ENCODE measurements at places on chromosomes 3 and 15.

- no peak for DNase-seq
Observed at GRCh38 chr3:126456211-126456610, 19.5 kb downstream of the ZXDC start.

GRCh38 chr15:86744198-86744780, 664.6 kb downstream of the AGBL1 start:
- DNase-seq, result no peak

DNA sequence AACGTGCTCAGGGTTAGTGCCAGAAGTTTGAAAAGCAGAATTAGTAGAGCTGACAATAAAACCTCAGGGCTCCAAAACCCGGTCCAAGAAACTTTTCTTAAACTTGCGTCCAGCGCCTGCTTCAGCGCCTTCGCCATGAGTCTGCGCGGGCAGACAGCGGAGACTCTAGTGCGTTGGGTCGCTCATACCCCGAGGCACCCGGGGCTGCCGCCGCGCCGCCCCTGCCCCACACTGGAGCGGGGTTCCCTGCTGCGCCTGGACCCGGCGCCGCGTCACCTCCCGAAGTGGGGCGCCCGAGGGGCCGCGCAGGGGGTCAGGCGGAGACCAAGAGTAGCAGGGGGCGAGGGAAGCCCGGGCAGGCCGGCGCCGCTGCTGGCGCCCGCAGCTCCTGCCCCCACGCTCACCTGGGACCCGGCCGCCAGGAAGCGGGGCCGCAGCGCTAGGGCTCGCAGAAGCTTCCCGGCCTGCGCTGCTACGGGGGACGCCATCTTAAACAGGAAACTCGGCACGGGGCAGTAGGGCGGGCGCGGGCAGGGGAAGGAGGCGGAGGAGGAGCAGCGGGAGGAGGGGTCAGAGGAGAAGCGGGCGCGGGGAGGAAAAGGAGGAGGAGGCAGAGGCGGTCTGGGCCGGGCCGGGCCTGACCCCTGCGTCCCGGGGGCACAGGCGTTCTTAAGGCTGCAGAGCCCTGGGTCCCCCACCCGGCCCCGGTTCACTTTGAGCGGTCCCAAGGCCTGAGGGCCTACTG, at the start of gene SUCLG2:
Gene SUCLG2 (minus strand): TSS at position 514 of the 745 bp plus-strand sequence. CDS start 26 bp downstream, at position 488.
- peak; percentile 95 for DNase-seq

DNA sequence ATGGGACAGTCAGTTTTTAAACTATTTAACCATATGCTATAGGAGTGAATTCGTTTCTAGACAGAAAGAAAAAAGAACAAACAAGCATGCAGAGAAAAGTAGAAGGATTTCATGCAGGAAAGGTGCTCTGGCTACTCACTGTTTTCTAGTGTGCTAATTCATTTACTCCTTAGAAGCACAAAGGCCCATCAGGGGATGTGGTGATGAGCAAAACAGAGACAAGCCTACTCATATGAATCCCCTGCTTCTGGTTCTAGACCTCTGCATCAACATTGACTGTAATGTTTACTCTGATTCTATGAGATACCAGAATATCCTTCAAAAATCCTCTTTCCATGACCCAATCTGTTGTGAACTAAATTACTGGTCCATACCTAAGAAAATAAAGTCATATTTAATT, 801.9 kb downstream of the PLOD2 start:
- DNase-seq, result no peak

GRCh38 chr15:101169495-101170071, 82.3 kb downstream of the CHSY1 start:
- no peak for DNase-seq

GRCh38 chr3:8420612-8421011, 81.0 kb upstream of the LMCD1 start:
- DNase-seq, result no peak

GRCh38 chr3:170865209-170866094, 4.5 kb downstream of the RPL22L1 start:
- DNase-seq, result no peak

DNA sequence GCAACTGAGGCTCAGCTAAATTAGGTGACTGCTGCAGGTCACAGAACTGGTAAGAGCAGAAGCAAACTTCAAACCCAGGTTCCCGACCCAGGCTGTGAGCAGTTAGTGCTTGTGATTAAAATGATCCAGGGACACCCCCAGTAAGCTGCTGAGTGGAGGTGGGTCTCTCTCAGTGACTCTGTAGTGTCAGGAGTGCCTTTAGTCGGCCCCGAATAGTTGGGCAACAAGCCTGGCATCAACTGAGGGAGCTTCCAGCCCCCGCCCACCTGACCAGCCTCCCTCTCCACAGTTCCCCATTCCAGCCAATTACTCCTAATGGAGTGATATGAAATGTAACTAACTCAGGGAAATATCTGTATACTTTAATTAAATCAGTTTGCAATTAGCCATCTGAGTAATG, 168.0 kb upstream of the SMAD3 start:
- no peak for DNase-seq

DNA sequence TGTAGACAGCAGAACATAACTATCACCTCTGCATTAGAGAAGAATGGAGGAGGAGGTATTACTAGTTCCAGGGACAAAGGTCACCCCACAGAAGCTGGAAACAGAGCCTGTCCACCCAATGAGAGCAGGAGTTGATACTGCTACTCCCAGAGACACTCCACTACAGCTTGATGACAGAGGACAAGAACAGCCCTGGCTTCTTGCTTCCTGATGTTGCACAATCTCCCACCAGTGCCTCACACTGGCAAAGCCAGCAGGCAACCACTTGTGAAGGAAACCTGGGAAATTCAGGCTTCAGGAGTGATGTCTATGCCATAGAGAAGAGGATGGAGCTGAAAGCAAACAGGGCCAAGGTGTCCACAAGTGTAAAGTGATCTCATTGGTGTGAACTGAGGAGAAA, 78.0 kb upstream of the POU1F1 start:
- peak; percentile 40 for DNase-seq

DNA sequence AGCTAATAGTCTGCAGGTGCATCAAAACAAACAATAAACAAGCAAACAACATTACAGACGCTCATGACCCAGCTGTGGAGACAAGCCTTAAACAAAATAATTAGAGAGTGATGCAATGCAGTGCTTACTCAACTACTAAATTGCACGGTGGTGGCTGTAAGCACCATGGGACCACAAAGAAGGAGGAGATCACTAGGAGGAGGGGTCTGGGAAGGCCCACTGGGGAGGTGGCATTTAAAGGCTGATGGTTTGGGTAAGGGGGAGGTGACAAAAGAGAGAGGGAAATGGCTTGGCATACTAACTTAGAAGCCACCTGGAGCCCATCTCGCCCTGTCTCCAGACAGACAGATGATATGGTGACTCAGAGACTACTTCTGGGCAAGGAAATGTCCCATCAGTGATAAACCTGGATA, 516.7 kb downstream of the FOXP1 start:
- no peak for DNase-seq

- DNase-seq, result peak; percentile 12
Observed at GRCh38 chr3:140276703-140277102, 341.7 kb downstream of the CLSTN2 start.

DNA sequence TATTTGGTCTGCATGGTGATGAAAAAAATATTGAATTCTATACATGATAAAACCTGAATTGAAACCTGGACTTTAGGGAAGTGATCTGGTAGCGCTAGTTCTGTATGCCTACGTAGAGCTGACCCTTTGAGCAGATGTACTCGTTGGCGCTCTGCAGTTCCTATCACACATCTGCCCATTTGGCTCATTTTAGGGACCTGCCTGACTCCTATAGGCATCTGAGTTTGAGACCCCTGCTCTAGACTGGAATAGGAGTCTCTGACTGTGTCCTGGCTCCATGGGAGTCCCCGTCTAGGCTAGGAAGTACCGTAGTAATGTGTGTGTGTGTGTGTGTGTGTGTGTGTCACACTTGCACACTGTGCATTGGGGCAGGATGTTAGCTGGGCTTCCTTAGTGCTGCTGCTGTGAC, 21.2 kb downstream of the STARD5 start:
- DNase-seq, result no peak

GRCh38 chr3:106821801-106822200, 555.4 kb upstream of the CCDC54 start:
- DNase-seq, result no peak

DNA sequence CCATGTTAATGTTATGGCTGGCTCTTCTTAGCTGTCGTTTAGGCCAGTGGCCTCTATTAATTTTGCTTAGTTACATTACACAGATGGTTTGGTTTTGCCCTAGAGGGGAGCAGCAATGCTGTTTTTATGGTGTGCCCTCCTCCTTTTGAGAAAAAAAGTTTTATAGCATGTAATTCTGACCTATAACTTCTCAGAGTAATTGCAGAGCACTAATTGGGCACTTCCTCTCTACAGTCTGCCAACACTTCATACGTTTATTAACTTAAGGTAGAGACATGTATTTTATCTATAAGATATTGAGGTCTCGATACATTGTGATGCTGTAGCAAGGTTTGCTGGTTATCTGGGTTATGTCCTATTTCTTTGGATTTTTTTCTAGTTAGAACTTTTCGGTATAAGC, 12.2 kb downstream of the SLC25A26 start:
- DNase-seq, result no peak

DNA sequence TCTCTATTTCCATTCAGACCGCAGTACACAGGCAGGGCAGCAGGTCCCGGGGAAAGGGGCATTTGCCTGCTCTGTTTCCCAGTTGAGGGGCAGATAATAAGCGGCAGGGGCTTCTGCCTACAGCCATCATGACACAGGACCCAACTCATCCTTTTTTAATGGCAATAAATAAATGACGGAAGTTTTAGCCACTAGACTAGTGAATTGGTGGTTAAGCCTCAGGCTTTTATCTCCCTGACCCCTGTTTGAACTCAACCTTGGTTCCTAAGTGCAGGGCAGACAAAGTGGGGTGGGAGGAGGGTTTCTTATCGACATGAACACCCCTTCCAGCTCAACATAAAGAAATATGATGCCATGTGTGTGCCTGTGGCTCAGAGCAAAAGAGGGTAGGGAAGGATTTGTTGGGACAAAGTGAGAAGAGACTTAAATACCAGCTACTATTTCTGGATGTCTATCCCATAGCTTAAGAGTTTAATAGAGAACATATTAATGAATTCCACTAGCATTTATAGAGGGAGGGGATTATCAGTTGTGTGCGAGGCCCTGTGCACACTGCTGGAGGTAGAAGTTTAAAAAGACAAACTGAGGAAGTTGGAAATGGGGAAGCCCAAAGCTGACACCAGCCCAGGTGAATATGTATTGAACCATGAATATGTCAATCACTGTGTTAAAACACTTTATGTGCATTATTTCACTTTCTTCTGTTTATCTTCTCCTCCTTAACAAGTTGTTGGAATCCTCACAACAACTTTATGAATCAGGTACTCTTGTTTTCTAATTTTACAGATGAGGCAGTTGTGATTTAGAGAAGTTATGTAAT, 939.4 kb downstream of the MCTP2 start:
- DNase-seq, result no peak

- DNase-seq, result no peak
Observed at GRCh38 chr3:184637705-184638104, 74.2 kb downstream of the MAGEF1 start.

DNA sequence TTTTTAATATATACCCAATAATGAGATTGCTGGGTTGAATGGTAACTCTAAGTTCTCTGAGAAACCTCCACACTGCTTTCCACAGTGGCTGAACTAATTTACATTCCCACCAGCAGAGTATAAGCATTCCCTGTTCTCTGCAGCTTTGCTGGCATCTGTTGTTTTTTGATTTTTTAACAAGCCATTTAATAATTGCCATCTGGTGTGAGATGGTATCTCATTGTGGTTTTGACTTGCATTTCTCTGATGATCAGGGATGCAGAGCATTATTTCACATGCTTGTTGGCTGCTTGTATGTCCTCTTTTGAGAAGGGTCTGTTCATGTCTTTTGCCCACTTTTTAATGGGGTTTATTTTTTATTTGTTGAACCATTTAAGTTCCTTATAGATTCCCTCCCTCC, 75.0 kb upstream of the EPHB3 start:
- DNase-seq, result no peak

DNA sequence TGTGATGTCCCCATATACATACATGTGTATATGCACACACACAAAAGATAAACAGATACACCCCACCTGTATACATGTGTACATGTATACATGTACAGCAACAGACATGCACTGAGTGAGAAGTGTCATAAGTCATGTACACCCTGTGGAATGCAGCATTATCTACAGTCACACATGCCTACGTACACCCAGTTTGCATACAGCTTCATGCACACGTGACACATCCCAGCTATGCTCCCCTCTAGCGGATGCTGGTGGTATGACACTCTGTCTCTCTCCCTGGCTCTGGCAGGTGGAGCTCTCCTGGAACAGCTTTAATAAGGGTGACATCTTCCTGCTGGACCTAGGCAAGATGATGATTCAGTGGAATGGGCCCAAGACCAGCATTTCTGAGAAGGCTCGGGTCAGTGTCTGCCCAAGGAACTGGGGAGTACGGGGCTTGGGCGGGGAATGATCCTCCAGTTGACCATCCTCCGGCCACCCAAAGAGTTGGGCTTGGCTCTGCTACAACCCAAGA, 6.3 kb downstream of the VILL start:
- DNase-seq, result peak; percentile 96

DNA sequence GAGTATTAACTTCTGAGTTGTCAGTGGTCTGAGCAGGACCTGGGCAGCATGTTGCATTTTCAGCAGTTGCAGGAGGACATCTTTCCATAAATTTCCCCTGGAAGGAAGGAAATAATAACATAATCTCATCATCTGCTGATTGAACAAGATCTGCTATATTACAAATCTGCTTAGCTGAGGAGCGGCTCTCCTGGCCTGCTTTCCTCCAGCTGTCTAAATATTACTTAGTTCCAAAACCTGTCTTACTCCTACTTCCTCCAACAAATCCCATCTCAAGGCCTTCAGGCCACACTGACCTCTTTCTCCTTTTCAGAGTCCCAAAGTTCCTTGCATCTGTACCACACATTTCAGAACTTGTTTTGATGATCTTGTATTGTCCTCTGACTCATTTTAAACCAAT, 364.4 kb upstream of the MCTP2 start:
- DNase-seq, result no peak

GRCh38 chr3:149967086-149967685, 3.5 kb downstream of the PFN2 start:
- DNase-seq, result peak; percentile 47

DNA sequence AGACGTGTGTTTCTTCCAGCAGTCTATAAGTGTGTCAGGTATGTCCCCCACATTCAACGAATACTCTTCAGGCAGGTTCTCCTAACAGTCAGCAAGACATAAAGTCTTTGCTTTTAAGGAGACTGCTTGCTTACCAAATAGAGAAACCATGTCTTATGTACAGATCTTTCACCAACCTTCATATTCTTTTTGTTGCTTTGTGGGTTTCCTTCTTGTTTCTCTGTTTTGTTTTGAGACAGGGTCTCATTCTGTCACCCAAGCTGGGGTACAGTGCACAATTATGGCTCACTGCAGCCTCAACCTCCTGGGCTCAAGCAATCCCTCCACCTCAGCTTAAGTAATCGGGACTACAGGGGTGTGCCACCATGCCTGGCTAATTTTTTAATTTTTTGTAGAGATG, 14.3 kb downstream of the DYNC1LI1 start:
- no peak for DNase-seq

Measured in small intestine (tissue), 16 donors.